H9 (cell line): ENCODE measurements at places on chromosomes 12 and 14. TPM values are rescaled to one million over a fixed set of nuclear protein-coding genes. Genes with fewer than 3 reads are reported as not detected.

DNA sequence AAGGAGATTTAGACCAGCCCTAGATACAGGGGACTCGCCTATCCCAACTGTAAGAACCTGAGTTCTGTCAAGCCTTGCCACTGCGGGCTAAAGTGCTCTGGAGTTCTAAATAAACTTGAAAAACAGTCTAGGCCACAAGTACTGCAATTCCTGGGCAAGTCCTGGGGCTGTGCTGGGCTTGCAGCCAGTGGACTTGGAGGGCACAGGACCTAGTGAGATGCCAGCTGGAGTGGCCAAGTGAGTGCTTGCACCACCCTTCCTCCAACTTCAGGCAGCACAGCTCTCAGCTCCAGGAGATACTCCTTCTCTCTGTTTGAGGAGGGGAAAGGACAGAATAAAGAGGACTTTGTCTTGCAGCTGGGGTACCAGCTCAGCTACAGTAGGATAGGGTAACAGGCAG is 307.6 kb upstream of the FBXO33 start:
- H3K27ac ChIP-seq, result no peak overlapping the region
- H3K27me3 ChIP-seq, result no peaks in the 10 kb centered on the region
- no peak overlapping the region for H3K4me3 ChIP-seq
- DNase-seq, result no peak
- no peaks in the 10 kb centered on the region for H3K4me1 ChIP-seq
- no peaks in the 10 kb centered on the region; the same call in 2 of the 3 replicates for H3K36me3 ChIP-seq

DNA sequence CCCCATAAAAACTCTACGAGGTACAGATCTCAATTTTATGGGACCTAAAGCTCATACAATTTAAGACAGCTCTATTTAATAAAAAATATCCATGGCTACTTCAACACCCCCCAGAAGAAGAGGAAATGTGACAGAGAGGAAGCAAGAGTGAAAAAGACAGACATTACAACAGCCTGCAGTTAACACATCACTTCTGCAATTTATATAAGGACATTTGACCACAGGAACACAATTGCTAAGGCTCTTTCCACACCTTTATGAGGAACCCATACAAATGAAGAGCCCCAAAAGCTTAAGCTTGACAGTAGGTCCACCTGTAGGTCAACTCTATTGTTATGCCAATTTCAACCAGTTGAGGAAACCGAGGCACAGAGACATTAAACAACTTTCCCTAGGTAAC is 5.6 kb downstream of the OR10P1 start:
- no peaks in the 10 kb centered on the region for H3K4me1 ChIP-seq
- no peak overlapping the region for H3K4me3 ChIP-seq

Gene SOAT2
- not detected in 2 replicates for total RNA-seq

GRCh38 chr14:50647753-50648152 is 20.4 kb downstream of the SAV1 start:
- H3K4me3 ChIP-seq, result no peak overlapping the region
- H3K4me1 ChIP-seq, result no peaks in the 10 kb centered on the region; the same call in 1 of the 2 replicates
- no peak for DNase-seq
- no peaks in the 10 kb centered on the region for H3K27me3 ChIP-seq
- no peak overlapping the region for H3K27ac ChIP-seq
- peaks cover 3% of the 10 kb centered on the region; the same call in 2 of the 3 replicates for H3K36me3 ChIP-seq

GRCh38 chr12:69508091-69508490 is 37.9 kb downstream of the FRS2 start:
- H3K4me3 ChIP-seq, result no peak overlapping the region
- H3K27ac ChIP-seq, result no peak overlapping the region
- no peaks in the 10 kb centered on the region for H3K27me3 ChIP-seq
- H3K4me1 ChIP-seq, result no peaks in the 10 kb centered on the region; the same call in 1 of the 2 replicates

Gene BCAT1
- total RNA-seq, result 224 and 244 TPM in 2 replicates
